Head of caudate nucleus (tissue), 42 donors: ENCODE measurements at places on chromosomes 12 and 14.

GRCh38 chr12:50403001-50403440, 2.3 kb downstream of the LARP4 start:
- DNase-seq = no peak

DNA sequence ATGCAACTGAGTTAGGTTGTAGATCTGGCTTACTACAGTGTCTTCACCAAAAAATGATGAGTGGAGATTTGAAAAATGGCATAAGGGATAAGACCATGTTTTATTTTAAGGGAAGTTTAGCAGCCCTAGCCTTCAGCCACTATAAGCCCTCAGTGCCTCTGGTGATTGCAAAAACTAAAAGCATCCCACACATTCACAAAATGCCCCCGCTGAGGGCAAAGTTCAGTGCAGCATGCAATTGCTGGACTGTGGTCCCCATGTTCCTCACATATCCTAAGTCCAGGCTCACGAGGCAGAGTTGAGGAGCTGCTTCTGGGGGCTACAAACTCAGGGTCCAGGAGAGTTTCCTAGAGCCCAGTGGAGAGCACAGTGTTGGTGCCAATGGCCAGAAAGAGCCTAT, 29.6 kb upstream of the NCOR2 start:
- no peak for DNase-seq

- DNase-seq = no peak
Observed at GRCh38 chr12:21825886-21826617, 51.5 kb upstream of the KCNJ8 start.

DNA sequence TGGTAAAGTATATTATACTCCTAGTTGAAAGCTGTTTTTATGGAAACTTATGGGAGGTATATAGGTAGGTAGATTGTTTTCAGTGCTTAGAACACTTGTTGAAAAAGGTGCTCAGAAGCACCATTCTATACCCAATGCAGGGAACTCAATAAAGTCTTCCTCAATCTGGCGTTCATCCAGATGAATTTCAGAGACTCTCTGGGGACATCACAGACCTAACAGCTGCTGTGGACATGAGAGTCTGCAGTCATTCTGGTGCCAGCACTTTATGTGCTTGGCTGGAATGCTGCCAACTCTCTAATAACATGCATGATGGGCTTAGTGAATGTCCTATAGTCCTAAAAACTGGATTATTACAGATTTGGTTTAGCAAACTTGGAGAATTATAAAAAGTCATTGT, 115.9 kb downstream of the NTN4 start:
- DNase-seq = no peak

DNA sequence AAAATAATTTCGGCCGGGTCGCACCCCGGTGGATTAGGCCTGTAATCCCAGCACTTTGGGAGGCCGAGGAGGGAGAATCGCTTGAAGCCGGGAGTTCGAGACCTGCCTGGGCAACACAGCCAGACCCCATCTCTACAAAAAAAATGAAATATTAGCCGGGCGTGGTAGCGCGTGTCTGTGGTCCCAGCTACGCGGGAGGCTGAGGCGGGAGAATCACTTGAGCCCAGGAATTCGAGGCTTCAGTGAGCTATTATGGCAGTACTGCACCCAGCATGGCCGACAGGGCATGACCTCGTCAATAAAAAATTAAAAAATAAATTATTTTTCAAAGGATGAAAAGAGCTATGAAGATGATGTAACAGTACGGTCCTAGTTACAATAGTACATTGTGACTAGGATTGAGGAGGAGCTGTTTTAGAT, 523 bp downstream of the GTF2H3 start:
- no peak for DNase-seq

- DNase-seq = no peak
Observed at GRCh38 chr12:132921685-132922084, 34.3 kb upstream of the CHFR start.

GRCh38 chr12:6140651-6141447, 16.4 kb upstream of the VWF start:
- no peak for DNase-seq

DNA sequence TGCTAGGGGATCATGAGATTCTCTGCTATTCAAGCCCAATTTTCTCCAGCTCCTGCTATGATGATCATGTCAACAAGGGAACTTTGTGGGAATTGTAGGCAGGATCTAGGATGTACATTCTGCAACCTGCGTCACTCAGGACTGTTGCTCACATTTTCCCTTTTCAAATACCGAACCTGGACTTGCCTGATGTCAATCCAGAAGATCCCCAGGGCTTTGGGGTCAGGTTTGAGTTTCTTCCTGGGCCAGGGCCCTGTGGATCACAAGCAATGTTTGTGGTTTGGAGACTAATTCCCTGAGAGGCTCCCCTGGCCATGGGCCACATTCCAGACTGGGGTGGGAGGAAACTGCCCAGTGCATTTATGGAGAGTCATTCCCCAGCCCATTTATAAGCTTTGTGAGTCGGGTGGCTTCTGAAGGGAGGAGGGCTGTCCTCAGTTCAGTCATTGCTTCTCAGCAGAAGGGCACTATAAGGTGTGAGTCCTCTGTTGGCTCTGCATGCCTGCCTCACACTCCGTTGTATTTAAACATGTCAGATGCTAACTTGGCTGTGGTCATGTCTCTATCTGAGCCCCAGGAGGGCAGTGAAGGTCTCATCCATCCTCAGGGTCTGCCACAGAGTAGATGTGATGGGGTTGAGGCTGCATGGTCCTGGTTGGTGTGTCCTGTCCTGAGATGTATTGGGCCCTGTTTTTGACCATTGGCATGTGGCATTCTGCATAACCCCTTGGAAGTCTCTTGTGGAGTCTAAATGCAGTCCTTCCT, 6.5 kb downstream of the KRT86 start:
- DNase-seq = no peak

- no peak for DNase-seq
Observed at GRCh38 chr14:58912287-58912686, 274.5 kb downstream of the DACT1 start.

DNA sequence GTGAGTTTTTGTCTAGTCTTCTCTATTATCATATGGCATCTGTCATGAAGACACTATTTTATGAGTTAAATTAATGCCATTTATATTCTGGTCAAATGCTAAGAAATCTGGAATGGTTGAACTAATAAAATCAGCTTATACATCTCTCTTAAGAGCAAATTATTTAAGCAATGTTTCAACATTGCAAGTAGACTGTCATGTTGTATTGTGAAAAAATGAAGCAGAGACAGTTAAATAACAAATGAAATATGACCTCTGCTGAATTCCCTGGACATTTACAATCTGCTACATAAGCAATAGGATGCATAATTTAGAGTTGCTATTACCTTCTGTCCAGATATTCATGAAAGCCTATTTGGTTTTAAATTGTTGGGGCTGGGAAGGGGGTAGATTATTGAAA, 30.6 kb downstream of the NAV3 start:
- no peak for DNase-seq

- DNase-seq = no peak
Observed at GRCh38 chr12:49369411-49370145, 2.3 kb downstream of the SPATS2 start.

GRCh38 chr12:44979918-44980317, 71.0 kb downstream of the DBX2 start:
- no peak for DNase-seq

- DNase-seq = no peak
Observed at GRCh38 chr14:60274448-60274847, 25.4 kb downstream of the PPM1A start.

DNA sequence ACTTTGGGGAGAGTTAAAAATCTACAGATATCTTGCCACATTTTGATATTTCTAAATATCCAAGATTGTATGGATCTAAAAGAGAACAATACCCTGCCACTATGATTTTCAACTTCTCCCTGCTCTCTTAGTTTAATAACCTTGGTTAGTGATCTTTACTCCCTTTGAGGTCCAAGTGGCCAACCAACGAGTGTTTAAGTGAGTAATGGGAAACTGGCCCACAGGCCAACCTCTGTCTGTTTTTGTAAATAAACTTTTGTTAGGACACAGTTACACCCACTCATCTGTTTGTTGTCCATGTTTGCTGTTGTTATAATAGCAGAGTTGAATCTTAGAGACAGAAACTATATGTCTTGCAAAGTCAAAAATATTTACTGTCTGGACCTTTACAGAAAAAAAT, 30.9 kb upstream of the NKX2-1 start:
- no peak for DNase-seq

DNA sequence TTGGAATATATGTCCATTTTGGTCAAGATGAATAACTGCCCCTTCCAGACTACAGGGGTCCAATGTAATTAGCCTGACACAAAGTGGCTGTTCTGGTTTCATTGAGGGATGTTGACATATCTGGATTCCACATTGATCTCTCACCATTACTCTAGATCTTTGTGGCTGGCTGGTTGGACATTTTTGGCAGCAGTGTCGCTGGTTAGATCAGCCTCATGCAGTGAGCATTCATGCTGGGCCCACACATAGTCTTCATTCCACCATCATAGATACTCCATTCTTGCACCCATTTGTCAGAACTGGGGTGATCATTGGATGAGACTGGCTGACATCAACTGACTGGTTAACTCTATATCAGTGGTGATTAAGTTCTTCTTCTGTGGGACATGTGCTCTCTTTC, 74.4 kb downstream of the MGST1 start:
- DNase-seq = no peak

DNA sequence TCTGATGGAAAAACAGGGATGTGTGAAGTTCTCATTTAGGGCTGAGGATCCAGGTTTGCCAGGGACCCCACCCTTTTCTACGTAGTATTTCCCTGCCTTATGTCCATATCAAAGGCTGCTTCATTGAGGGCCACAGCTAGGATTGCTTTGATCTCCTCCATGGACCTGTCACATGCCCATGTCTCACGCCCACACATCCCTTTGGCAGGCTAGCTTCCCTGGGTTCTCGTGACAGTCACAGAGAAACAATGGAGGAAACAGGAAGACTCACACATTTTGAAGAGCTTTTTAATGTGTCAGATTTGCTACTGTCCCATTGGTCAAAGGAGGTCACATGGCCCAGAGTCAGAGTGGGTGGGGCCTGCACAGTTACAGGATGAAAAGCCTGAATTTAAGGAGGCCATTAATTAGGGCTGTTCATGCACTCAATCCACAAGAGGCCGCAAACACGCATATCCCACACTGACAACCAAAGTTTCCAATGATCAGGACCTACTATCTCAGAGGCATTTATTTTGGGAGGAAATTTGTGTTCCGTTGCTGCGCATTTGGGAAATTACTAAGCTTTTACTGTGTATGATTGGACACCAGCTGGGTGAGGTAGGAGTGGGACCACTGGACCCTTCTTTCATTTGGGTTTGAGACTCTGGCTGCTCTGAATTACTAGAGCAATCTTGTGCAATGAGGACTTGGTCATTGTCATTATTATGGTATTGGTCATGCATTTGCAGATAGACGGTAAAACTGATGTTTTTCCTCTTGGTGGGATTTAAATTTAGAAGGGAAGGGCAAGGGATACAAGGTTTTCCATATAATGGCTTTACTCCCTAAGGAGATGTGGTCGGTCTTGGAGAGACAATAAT, 266.2 kb downstream of the KTN1 start:
- DNase-seq = no peak

- DNase-seq = peak; percentile 59
Observed at GRCh38 chr14:61561657-61562276, 133.5 kb upstream of the HIF1A start.

GRCh38 chr14:100796946-100797345, 29.0 kb upstream of the MEG3 start:
- no peak for DNase-seq

DNA sequence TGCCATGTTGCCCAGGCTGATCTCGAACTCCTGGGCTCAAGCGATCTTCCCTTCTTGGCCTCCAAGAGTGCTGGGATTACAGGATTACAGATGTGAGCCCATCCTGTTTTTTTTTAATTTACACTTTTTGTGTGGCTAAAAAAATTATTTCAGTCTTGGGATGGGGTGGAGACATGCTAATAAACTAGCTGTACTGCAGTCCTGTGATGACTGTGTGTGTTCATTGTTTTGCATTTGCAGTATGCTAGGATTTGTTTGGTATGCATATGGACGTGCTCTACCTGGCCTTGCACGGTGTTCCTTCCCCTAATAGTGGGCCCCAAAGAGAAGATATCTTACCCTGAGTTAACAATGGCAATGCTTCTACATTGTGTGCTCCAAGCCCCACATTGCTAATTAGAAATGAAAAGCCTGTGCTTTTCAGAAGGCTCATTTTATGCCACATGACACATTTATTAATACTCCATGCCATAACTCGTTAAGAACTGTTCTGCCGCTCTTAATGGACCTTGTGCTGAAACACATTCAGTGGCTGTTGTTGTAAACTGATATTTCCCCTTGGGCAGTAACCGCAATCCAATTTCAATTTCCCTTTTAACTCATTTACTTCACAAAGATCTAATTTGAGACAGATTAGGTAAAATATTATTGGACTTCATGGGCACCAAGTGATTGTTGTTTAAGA, 86.4 kb downstream of the SCN8A start:
- no peak for DNase-seq
